ENCODE measurements at places on chromosomes 13 and 19.

- no peak for DNase-seq
Measured at GRCh38 chr13:74625541-74625940, 491.3 kb upstream of the KLF12 start.

- no peak for DNase-seq
Measured at GRCh38 chr13:94620286-94620896, 18.7 kb downstream of the GPR180 start.

DNA sequence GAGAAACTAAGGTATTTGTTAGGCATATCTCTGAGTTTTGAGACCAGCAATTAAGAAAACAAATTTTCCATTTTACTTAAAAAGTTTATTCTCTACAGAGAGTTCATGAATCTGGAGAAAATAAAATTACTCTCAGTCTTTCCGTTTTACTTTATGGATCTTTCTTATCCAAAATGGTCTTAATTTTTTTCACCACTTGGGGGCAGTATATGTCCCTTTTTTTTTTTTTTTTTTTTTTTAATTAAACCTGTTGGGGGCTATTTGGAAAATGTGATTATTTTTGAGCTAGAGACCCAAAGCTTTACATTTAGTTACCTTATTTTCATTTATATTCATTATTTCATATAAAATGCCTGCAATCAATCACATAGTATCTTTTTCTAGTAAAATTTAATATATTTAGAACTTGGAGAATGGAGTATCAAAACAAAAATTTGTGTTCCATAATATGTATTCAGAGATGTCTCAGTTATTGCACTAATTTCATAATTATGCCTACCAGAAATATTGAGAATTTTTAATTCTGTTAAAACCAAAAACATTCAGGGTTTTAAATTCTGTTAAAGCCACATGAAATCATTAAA is 27.1 kb downstream of the PIBF1 start:
- DNase-seq = no peak

DNA sequence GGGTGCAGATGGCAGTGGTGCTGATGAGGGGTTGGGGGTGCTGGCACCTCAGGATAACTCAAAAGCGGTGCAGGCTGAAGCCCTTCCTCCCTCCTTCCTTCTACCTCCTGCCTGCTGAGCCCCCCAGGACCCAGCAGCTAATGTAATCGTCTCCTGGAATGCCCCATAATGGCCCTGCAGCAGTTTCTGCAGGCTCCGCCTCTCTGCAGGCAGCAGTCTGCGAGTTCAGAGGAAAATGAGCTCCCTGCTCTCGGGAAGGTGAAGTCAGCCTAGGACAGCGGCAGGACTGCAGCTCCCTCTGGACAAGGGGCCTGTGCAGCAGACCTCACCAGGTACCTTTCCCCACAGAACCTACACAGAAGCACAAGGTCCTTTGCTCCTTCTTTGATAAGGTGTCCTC is 130.9 kb downstream of the ZDHHC20 start:
- no peak for DNase-seq

GRCh38 chr13:38686577-38687245 is at the start of gene FREM2:
Gene FREM2, plus strand, starts transcription at chr13:38687077. Its CDS starts 268 bp downstream, at chr13:38687345.
- peak; percentile 34 for DNase-seq

GRCh38 chr19:24064175-24064574 is 22.8 kb upstream of the ZNF254 start:
- DNase-seq = no peak

GRCh38 chr13:108974686-108975085 is 345.3 kb downstream of the MYO16 start:
- DNase-seq = no peak

GRCh38 chr13:85816413-85816812 is 17.2 kb upstream of the SLITRK6 start:
- no peak for DNase-seq

- DNase-seq = no peak
Measured at GRCh38 chr19:9523885-9524474, 14.5 kb downstream of the ZNF426 start.

- DNase-seq = no peak
Measured at GRCh38 chr13:24068472-24068871, 92.0 kb upstream of the SPATA13 start.
